ENCODE measurements at places on chromosomes 7 and 10.

DNA sequence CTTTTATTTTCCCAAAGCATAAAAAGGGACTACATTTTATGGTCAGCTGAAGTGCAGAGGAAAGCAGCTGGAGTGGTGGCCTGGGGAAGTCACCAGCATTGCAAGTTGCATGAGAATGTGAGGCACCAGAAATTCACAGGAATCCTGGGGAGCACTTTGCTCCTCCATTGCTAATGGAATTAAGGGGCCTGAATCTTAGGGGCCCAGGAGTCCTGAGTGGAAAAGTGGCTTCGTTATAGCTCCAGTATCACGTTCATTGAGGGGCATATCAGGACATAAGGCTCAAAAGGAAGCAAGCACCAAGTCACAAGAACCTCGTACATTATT, 53.0 kb upstream of the LRRC17 start:
- DNase-seq, result no peak

DNA sequence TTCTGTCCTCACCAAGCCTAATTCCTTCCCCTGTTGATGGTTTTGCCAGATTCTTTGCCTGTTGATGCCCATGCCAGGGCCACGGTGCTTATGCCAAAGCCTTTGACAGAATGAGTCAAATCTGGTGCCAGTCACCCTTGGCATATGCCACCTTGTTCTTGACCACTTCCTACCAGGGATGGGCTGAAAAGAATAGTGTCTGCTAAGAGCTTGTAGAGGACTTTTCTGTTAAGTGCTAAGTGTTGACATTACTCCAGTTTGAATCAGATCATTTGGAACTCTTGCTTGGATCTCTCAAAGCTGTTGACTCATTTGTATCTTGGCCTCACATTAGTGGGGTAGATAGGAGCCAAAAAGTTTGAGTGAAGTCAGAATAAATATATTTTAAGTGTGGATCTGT, 661.2 kb downstream of the AUTS2 start:
- DNase-seq, result no peak

DNA sequence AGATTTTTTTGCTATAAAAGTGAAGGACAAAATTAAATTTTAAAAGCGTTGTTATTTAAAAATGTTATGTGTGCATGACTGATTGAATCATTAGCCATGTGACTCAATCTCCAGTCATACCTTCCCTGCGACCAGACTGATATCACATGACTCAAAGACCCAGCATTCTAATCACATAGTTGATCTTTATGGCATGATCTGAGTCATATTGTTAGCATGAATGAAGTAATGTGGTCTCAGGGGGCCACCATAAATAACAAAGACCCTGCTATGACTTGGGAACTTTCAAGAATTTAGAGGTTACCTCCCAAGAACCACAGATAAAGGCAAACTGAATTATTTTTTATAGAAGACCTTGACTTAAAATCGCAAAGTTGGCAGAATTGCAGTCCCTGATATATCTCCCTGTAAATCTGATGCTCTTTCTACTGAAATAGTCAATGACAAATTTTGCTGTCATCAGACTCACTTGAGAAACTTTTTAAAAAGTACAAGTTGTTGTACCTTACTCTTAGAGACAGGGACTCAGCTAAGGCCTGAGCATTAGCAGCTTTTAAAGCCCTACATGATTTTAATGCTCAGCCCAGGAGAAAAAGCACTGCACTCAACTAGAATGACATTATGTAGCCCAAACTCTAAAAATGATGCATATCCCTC, 717.3 kb downstream of the XPNPEP1 start:
- DNase-seq, result no peak

DNA sequence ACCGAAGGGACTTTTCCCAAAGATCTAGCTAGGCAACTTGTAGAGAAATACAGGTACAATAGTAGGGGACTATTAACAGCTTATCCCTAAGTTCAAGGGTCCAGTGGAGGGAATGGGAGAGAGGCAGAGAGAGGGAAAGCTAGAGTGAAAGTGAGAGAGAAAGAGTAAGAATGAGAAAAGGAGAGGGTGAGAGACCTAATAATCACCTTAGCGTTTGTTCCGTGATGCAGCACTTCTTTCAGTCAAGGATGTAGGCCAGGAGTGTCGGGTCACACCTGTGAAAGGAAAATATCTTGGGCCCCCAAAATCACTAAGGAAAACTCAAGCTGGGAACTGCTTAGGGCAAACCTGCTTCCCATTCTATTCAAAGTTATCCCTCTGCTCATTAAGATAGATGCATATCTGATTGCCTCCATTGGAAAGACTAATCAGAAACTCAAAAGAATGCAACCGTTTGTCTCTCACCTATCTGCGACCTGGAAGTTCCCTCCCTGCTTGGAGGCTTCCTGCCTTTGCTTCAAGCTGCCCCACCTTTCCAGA, 75.2 kb downstream of the ST8SIA6 start:
- no peak for DNase-seq

DNA sequence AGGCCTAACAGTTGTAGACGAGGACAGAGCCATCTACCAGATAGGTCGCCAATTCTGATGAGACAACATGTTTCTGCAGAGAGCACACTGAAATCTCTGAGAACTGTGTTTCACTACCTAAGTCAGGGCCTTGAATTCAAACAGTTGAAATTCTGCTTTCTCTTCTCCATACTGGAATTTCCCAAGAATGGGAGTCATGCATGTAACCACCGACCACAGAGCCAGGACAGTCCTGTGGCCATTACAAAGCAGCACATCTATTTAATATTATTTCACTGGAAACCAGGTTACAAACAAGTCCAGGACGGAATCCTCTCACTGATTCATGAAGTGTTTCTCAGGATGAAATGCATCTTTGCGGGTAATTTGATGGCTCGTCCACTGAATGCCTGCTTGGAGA, 62.0 kb upstream of the ST8SIA6 start:
- no peak for DNase-seq

- DNase-seq, result no peak
Measured at GRCh38 chr10:50431791-50432190, 180.5 kb upstream of the ASAH2 start.

- DNase-seq, result no peak
Measured at GRCh38 chr10:44362866-44363711, 21.8 kb downstream of the CXCL12 start.

DNA sequence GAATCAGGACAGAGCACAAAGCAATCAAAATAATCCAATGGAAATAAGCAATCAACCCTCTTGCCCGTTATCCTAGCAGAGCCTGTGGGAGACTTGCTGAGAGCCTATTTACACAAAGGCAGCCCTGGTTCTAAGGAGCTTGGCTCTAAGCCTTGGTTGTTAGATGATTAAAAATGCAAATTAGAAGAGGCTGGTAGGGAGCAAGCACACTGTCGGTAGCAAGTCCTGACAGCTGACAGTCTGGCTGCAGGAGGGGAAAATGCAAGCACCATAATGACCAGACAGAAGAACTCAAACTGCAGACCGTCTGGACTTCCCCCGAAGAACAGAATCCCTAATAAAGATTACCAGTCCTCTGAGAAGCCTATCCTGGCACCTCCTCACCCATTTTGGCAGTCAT, 131.8 kb upstream of the CTTNBP2 start:
- no peak for DNase-seq

GRCh38 chr7:93890041-93890463, 501 bp downstream of the TFPI2 start:
- DNase-seq, result no peak

DNA sequence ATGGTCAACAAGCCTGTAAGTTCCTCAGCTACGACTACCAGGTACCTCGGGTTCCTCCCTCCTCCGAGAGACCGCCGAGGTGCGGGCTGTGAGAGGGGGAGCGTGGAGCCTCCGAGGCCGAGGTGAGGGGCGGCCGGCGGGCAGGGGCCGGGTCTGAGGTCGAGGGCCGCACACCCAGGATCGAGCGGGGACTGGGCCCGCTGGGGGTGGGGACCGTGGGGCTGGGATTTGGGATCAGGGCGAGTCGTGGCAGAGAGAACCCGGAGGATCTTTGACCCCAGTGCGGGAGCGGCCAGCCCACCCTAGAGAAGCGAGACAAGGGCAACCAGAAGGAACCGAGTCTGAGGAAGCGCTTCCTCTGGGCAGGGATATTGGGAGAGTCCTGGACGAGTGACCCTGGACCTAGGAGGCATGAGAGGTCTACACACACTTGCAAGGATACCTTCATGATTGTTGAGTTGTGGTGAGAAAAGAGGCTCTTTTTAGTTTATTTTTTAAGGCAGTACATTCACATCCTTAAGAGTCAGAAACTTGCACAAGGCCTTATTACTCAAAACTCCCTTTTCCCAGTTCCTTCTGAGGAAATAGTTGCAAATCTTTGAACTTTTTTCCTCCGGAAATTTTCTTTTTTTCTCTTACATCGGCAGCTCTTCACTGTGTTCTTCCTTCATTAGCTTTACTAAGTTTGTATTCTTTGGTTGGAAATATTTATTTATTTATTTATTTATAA, 395 bp downstream of the ZNF487 start:
- DNase-seq, result no peak

- DNase-seq, result no peak
Measured at GRCh38 chr7:4014346-4015050, 667.6 kb upstream of the FOXK1 start.

GRCh38 chr10:69739634-69740033, 62.1 kb upstream of the COL13A1 start:
- DNase-seq, result no peak

DNA sequence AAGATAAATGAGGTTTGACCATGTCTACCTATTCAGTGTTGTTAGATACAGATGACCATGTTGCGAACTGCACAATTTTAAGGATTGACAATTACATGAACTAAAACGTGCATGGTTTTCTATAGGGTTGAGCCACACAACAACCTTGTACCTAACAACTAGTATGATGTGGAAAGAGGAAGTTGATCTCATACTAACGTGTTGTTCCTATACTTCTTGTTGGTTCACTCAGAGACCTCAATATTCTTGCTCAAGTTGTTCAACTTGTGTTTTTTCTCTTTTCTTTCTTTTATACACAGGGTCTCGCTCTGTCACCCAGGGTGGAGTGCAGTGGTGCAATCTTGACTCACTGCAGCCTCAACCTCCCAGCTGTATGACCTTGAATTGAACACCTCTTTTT, 6.1 kb upstream of the KEL start:
- no peak for DNase-seq

DNA sequence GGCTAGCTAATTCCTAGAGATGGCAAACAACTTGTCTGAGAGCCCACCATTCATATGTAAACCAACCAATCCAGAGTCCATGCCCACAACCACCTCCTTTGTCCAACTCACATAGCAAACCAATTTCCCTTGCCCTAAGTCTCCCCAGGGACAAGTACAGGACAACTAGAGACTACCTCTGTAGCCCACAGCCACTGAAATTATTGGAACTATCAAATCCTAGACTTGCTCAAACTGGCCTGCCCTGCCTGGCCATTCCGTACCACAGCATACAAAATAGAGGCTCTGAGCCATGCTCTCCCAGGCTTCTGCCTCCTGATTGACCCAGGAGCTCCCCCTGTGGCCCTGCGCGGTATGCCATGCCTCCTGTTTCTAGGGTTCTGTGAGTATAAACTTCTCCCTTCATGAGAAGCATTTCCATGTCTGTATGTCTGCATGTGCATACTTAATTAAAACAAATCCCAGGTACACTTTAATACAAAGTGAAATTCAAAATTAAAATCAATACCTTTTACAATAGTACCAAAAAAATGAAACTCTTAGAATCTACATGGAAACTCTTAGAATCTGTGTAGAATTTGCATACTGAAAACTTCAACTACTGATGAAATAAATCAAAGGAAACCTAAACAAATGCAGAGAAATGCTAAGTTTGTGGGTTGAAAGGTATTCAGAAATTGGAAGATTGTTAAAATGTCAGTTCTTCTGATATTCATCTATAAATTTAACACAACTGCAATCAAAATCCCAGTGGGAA, 4.0 kb upstream of the HECW1 start:
- DNase-seq, result no peak

DNA sequence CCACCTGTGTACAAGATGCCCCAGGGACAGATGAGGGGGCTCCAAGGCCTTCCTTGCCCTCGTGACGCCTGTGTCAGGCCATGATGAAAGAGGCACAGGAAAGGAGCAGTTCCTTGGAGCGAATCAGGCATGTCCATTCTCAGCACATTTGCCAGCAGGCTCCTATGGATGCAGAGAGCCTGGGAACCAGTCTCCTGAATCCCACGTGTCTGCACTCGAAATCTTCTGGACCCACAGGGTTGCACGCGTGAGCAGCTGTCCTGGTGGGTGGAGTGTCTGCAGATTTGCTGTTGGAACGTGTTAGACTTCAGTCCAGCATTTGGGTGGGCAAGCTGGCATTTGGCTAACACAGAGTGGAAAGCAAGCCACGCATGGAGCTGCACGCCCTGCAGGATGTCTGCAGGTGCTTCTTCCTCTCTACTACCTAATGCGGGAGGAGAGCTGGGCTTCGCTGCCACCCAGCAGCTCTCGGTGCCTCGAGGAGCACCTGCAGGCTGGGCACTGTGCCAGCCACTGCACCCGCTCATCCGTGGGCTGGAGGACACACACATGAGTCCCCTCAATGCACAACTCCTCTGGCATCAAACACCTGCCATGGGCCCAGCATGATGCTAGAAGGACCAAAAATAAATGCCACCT, 140.7 kb downstream of the PAXIP1 start:
- DNase-seq, result no peak

DNA sequence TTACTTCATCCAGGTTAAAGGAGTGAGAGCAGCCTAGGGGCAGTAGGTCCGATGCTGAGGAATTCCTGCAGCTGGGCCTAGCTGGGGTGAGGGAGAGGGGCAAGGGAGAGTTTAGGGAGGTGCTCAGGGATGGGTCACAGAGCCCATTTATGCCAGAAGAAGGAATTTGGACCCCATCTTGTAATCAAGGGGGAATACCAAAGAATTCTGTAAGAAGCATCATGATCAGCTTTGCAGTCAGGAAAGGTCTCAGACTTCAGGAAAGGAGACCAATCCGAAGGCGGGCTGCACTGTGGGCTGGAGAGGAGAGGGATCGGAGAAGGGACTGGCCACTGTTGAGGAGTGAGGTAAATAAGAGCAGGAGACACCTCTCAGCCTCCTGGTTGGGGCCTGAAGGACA, 566.6 kb upstream of the MGMT start:
- DNase-seq, result no peak

DNA sequence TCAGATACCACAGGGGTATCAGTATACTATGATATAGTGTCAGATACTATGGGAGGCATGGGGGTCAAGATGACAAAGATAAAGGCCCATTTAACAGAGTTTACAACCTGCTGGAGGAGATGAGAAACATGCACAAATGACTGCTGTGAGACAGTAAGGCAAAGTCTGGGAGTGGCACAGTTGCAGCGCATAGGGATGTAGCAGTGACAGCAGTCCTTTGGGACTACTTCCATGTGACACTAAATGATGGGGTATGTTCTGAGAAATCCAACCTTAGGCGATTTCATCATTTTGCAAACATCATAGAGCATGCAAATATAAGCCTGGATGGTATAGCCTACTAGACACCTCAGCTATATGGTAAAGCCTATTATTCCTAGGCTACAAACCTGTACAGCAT, 56.8 kb downstream of the CDK1 start:
- no peak for DNase-seq

GRCh38 chr7:116779931-116780330, 82.5 kb upstream of the CAPZA2 start:
- DNase-seq, result no peak

GRCh38 chr7:73618538-73618937, 5.8 kb downstream of the MLXIPL start:
- no peak for DNase-seq

All from CD4-positive, alpha-beta memory T cell (primary cell).